Central memory CD4-positive, alpha-beta T cell (primary cell): ENCODE measurements at places on chromosomes 5 and 9.
A peak's percentile ranks its signal among the peaks of the same experiment; 100 is the strongest.

- no peak for DNase-seq
Observed at GRCh38 chr5:149543361-149544027, 7.7 kb downstream of the CSNK1A1 start.

- peak; percentile 39 for DNase-seq
Observed at GRCh38 chr5:147188200-147189108, 46.4 kb upstream of the STK32A start.

GRCh38 chr9:130900701-130901497, 4.3 kb upstream of the QRFP start:
- DNase-seq = no peak

DNA sequence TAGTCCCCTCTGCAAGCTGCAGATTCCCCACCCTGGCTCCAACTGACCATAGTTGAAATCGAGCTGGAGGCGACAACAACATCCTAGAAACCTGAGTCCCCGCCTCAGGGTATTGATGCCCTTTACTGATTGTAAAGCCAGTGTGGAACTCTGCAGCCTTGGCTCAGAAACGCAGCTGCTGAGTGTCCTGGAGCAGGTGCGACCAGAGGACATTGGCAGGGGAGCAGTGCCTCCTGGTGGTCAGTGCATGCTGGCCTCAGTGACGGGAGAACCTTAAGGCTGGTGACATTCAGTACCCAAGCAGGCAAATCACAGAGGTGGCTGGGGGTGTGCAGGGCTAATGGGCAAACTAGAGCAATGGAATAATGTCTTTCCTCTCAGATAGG, 20.4 kb upstream of the ZNF354B start:
- peak; percentile 10 for DNase-seq

DNA sequence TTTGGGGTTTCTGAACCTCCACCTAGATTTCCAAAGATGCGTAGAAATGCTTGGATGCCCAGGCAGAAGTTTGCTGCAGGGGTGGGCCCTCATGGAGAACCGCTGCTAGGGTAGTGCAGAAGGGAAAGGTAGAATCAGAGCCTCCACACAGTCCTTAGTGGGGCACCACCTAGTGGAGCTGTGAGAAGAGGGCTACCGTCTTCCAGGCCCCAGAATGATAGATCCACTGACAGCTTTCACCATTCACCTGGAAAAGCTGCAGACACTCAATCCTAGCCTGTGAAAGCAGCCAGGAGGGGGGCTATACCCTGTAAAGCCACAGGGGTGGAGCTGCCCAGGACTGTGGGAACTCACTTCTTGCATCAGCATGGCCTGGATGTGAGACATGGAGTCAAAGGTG, 13.3 kb upstream of the HSDL2 start:
- no peak for DNase-seq

DNA sequence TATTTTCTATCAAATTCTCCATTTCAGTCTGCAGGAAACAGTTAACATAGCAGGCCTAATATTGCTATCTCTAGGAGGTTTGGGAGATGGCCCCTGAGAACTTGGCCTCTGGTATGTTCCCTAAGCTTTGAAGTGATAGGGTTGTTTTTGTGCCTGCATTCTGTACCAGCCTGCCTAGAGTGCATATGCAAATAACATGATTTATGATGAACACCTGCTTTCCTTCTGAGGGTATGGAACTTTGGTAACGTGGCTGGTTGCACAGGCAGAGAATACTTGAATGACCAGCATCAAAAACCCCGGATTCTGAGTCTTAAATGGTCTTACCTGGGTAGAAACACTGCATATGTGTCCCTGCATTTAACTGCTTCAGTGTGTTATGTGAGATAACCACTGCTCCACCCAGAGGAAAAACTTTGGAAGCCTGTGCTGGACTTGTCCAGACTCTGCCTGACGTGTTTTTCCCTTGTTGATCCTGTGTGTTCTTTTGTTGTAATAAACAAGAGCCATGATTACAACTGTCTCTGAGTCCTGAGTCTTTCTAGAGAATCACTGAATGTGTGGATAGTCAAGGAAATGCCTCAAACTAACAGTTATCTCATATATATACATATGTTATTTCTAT, 111.3 kb upstream of the ABCA1 start:
- DNase-seq = no peak

DNA sequence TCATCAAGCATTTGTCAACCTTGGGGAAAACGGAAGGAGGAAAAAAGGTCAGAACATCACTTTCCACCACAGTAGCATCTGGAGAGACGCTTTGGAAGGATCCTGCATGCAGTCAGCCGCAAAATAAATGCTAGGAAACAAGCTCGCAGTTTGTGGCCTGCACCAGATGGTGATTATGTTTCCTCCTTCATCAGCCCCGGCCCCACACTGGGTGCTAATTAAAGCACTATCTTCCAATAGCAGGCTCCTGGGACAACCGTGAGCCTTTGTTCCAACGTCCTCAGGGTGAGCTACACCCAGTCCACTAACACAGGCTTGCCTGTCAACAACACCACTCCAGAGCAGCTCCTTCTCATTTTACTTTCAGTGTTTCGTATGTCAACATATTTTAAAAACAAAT, 64.0 kb downstream of the RNF130 start:
- DNase-seq = no peak

DNA sequence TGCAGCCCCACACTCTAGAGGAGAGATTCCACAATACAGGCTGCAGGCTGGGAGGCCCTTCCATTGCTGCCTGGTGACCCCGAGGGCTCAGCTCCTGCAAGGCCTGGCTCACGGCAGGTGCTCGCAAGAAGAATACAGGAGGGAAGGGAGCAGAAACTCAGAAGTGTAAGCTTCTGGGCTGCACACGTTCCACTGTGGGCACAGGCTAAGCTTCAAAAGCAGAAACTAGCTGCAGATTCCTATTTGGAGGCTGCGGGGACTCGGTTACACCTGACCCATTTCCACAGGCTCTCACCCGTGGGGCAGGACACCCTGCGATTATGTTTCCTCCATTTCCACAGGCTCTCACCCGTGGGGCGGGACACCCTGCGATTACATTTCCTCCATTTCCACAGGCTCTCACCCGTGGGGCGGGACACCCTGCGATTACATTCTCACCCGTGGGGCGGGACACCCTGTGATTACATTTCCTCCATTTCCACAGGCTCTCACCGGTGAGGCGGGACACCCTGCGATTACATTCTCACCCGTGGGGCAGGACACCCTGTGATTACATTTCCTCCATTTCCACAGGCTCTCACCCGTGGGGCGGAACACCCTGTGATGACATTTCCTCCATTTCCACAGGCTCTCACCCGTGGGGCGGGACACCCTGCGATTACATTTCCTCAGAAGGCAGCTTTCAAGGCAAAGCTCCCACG, 10.3 kb downstream of the LPCAT1 start:
- no peak for DNase-seq

DNA sequence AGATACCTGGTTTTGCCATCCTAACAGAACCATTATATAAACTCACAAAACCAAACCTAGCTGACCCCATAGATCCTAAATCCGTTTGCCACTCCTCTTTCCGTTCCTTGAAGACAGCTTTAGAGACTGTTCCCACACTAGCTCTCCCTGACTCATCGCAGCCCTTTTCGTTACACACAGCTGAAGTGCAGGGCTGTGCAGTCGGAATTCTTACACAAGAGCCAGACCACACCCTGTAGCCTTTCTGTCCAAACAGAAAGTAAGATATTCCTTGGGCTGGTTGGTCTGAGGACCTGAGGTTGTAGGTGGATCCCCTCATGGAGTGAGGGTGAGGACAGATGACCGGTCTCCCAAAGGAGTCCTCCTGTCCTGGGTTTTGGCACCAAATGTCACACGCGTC, 56.7 kb upstream of the NAA35 start:
- no peak for DNase-seq

DNA sequence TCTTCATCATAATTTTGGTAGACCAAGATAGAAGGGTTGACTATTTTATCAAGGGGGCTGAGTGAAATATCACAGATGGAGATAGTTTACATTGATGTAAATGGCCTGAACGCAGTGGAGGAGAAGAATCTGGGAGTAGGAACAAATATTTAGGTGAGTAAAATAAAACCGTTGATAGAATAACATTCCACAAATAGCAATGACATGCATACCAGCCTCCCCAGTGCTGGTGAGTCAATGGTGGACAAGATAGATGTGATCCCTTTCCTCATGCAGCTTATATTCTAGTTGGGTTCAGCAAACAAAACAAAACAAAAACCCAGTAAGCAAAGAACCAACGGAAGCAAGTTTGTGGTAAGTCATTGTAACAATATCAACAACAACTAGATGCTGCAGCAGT, 385.2 kb downstream of the FAM170A start:
- DNase-seq = no peak

GRCh38 chr9:8963885-8964284, 1164.3 kb upstream of the DMAC1 start:
- DNase-seq = no peak

DNA sequence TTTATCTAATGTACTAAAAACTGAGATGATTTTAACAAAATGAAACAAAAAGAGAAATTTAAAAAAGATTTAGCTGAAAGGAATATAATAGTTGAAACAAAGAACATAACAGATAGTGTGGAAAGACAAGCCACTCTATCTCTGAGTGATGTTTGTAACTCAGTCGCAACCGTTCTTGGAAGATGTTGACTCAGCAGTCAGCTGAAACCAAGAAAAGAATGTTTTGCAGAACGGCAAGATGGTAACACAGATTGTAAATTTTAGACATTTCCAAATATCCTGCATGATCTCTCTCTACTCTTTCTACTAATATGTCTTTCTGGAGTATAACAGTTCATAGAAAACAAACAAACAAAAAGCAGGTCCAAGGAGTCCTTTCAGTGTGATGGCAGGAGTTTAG, 746.1 kb upstream of the CDH6 start:
- no peak for DNase-seq
